ENCODE measurements at places on chromosomes 2 and 18.
A peak's percentile ranks its signal among the peaks of the same experiment; 100 is the strongest.

- DNase-seq = no peak
- no peaks in the 10 kb centered on the region for H3K4me1 ChIP-seq
- H3K27me3 ChIP-seq = no peaks in the 10 kb centered on the region
- no peak overlapping the region for H3K4me3 ChIP-seq
- no peaks in the 10 kb centered on the region for H3K36me3 ChIP-seq
Measured at GRCh38 chr2:55361465-55362189, 58.0 kb downstream of the CCDC88A start.

- peaks cover 18% of the 10 kb centered on the region for H3K4me1 ChIP-seq
- H3K4me3 ChIP-seq = peak within 1 kb of the TSS; percentile 89
- peak within 1 kb of the TSS; percentile 91 for H3K27ac ChIP-seq
- H3K36me3 ChIP-seq = peaks cover 6% of the 10 kb centered on the region
Measured at GRCh38 chr2:30447149-30448045, at the start of gene LCLAT1. LCLAT1 (plus strand) TSS chr2:30447246; CDS start chr2:30525591, 78,345 bp downstream.

DNA sequence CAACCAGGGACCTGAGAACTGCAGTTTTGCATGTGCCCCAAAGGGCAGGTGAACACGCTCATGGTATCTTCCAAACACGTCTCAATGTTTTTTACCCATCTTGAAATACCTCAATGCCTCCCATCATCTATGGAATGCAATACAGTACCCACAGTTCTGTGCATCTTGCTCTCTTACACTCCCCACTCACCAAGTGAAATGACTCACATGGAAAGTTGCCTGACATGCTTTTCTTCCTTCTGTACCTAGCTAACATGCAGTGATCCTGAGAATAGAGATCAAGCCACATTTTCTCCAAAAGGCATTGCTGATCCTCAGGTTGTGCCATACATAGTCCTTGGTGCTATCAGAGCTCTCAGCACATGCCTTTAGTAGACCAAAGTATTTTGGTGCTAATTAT lies 373.9 kb downstream of the GPD2 start:
- no peaks in the 10 kb centered on the region for H3K4me1 ChIP-seq
- DNase-seq = no peak
- no peaks in the 10 kb centered on the region for H3K36me3 ChIP-seq
- no peaks in the 10 kb centered on the region for H3K27me3 ChIP-seq
- H3K4me3 ChIP-seq = no peak overlapping the region

DNA sequence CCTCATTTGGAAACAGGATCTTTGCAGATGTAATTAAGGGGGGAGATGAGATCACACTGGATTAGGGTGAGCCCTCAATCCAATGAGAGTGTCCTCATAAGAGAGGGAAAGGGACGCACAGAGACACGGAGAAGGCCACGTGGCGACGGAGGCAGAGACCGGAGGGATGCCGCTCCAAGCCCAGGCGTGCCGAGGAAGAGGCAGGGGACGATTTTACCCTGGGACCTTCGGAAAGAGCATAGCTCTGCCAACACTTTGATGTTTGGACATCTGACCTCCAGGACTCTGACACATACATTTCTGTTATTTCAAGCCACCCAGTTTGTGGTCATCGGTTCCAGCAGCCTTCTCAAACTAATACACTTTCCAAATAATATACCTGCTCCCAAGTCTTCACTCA lies 84.4 kb upstream of the ZCCHC2 start:
- no peaks in the 10 kb centered on the region for H3K4me1 ChIP-seq
- no peak overlapping the region for H3K4me3 ChIP-seq
- H3K27ac ChIP-seq = no peak overlapping the region

GRCh38 chr2:3101016-3101942 lies 276.3 kb downstream of the EIPR1 start:
- H3K27ac ChIP-seq = no peak overlapping the region
- H3K36me3 ChIP-seq = no peaks in the 10 kb centered on the region
- no peak overlapping the region for H3K4me3 ChIP-seq
- H3K27me3 ChIP-seq = no peaks in the 10 kb centered on the region
- no peaks in the 10 kb centered on the region for H3K4me1 ChIP-seq
- DNase-seq = no peak

GRCh38 chr18:58177004-58177717 lies 133.1 kb downstream of the NEDD4L start:
- no peak overlapping the region for H3K4me3 ChIP-seq
- DNase-seq = no peak
- no peaks in the 10 kb centered on the region for H3K36me3 ChIP-seq
- no peaks in the 10 kb centered on the region for H3K4me1 ChIP-seq
- no peak overlapping the region for H3K27ac ChIP-seq
- H3K27me3 ChIP-seq = no peaks in the 10 kb centered on the region

All from naive thymus-derived CD4-positive, alpha-beta T cell (primary cell).